ENCODE measurements at places on chromosomes 12 and 14.

GRCh38 chr12:103808239-103808880 is 32.7 kb downstream of the NT5DC3 start:
- no peak for DNase-seq

DNA sequence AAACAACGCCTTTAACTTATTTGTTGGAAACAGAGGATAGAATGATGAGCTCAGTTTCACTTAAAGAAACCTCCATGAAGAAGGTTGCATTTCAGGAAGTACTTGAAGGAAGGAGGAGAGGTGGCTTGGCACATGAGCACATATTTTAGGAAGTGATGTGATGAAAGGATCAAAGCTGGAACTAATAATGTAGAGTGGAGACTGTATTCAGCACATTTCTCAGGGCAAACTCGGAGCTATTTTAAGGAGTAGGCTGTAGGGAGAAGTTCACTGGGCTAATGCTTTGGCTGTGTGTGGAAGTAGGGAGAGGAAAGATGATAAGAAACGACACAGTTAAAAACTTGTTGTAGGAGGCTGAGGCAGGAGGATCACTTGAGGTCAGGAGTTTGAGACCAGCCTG is 272.8 kb downstream of the AKAP6 start:
- DNase-seq = no peak

GRCh38 chr14:72945356-72946027 is 19.2 kb downstream of the DCAF4 start:
- DNase-seq = no peak

GRCh38 chr12:80565271-80565670 is 121.2 kb downstream of the PTPRQ start:
- peak; percentile 4 for DNase-seq

GRCh38 chr14:35222872-35223466 is 69.2 kb upstream of the PSMA6 start:
- DNase-seq = no peak

DNA sequence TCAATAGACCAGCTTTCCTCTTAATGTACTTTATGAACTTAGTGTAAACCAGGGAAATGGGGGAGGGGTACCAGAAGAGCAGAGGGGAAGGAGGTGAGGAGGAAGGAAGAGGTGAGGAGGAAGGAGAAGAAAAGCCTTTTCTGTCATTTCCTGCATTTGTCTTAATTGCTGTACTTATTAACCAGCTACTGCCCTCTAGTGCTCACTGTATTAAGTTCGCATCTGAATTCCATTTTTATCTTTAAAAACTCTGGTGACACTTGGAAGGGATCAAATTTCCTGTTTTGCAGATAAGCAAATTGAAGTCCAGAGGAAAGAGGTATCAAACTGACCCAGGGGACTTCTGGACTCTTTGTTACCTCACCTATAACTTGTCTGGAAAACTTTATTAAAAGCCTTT is 22.2 kb downstream of the MANSC1 start:
- peak; percentile 77 for DNase-seq

DNA sequence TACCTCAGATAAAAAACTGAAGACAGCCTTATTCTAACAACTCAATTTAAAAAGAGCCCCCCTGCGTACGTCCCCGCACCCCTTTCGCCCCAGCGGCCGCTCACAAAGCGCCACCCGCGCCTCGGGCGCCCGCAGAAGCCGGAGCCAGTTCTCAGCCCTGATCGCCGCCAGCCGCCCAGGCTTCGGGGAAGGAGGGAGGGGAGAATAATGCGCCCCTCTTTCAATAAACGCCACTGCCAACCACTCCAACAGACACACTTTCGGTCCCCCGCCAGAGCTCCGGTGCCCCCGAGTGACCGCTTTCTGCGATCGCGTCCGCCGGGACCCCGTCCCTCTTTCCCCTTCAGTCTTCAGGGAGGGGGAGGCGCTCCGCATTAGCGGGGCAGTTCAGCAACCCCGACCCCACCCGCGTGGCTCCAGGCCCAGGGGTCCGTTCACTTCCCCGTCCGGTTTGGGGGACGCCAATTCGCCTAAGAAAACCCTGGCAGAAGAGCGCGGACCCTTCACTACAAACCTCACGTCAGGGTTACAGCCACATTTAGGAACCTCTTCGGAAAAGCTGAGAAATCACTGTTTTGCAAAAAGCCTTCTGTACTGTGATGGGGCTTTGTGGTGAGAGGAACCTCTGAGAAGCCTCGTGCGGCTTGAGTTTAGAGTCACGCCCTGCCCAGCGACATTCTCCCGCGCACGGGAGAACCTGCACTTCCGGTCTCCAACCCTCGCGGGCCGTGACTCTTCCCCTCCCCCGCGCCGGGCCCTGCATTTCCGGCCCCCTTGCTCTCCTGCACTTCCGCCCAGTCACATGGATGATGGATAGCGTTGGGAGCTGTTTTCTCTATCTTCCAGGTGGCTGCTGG is 18.7 kb downstream of the FOXG1 start:
- DNase-seq = no peak

GRCh38 chr12:12008232-12008850 is 62.4 kb upstream of the BCL2L14 start:
- peak; percentile 32 for DNase-seq

GRCh38 chr12:124338448-124338847 is 43.6 kb downstream of the RFLNA start:
- DNase-seq = no peak

DNA sequence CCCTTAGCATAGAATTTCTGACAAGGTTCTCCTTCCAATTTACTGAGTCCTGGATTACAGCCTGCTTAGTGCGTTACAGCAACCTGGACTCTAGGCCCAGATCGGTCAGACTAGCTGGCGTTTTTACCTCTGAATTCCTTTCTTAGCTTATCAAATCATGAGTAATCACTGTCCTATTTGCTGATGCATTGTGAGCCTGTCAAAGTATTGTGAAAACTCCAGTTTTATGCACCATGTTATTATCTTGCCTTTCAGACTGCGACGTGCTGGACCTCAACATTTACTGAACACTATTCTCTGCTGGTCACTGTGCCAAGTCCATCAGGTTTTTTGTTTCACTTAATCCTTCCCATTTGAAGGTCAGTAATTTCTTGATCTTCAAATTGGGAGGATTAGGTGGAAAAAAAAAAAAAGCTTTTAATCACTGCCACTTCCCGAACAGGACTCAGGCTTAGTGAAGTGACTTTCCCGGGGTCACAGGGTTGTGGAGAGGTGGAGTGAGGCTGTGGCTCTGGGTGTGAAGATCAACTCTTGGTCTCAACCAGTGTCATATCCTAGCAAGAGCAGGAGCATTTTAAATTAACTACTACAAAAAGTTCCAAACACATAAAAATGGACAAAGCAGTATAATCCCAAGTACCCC is 31.2 kb downstream of the FBXO21 start:
- no peak for DNase-seq

DNA sequence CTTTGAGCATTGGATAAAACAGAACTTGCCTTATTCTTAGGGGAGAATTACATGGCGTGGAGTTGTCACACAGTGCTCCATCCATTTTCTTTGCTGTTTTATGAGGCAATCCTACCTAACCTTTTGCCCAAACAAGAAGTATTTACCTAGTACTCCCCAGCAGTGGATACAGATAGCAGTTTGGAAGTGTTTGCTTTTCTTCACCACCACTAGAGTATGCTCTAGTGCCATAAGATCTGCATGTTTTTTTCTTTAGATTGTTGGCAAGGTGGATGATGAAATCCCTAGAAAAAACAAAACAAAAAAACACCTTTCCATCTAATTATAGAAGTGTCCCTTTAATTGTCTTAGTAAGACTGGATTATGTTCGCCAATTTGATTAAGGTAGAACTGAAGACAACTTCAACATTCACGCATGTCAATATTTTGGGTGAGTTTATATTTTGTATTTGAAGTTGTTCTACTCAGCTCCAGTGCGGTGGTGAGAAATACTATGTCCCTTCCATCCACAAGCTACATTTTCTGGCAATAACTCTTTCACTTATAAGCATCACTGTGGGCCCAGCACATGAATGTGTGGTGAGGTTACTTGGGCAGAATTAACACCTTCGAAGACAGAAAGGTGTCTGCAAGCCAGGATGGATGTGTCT is 23.6 kb upstream of the TMEM260 start:
- DNase-seq = no peak

DNA sequence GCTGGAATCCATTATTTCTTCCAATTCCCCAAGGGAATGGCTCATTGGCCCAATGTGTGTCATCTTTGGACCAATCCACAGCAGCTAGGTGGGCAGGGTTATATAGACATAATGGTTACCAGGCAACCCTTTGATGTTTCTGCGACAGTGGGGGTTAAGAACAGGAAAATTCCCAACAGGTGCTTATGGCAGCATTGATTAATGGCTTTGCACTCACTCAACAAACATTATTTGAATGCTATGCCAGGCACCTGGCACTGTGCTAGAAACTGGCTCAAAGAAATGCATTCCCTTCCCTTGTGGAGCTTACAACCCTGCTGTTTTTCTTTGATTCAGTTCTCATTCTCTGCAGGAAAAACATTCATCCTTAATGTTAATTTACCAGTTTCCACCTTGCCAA is 1221.0 kb downstream of the AACS start:
- DNase-seq = no peak

DNA sequence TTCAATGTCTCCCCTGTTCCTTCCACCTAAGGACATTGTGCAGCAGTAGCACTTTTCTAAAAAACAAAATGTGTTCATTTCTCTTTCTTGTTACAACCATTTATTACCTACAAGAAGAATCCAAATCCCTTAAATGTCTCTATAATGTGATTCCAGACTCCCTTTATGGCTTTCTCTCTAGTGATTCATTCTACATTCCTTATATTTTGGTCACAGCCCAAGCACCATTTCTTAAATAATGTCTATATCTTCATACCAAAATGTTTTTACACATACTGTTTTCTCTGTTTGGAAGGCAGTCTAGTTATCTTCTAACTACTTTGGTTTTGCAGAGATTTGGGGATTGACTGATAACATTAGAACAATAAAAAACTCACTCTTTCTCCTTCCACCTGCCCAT is 1037.3 kb upstream of the FLRT2 start:
- DNase-seq = no peak

DNA sequence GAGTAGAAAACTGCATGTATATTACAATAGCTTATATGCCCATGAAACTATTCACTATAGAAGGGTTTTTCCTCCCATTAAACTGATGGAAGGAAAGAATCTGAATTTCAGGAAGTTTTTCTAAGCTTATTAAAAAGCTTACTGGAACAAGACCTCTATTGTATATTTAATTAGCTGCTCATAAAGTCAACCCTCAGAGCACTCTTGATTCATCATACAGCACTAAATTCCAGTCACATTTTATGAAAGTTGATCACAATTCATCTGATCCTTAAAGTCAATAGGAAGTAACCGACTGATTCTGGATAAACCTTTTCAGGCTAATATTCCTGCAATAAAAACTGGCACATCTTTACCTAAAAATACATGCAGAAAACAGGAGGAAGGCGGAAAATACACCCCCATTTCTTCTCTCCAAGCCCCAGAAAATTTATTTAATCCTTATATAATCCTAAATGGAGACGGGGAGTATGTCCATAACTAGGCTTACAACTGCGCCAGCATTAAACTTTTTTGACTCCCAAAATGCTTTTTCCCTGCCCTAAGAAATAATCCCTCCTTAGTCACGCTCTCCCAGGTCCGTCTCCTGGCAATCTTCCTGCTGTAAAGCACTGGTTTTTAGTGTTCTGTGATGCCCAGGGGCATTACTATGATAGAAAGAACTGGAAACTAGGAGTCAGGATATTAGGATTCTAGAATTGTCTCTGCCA is 35.3 kb downstream of the DICER1 start:
- no peak for DNase-seq

- peak; percentile 97 for DNase-seq
These were observed 187.7 kb downstream of the PHETA1 start for GRCh38 chr12:111181143-111181726.

- peak; percentile 93 for DNase-seq
These were observed 20.5 kb upstream of the FAM181A start for GRCh38 chr14:93906341-93907329.

GRCh38 chr12:124518051-124518932 is 49.1 kb downstream of the NCOR2 start:
- peak; percentile 94 for DNase-seq

DNA sequence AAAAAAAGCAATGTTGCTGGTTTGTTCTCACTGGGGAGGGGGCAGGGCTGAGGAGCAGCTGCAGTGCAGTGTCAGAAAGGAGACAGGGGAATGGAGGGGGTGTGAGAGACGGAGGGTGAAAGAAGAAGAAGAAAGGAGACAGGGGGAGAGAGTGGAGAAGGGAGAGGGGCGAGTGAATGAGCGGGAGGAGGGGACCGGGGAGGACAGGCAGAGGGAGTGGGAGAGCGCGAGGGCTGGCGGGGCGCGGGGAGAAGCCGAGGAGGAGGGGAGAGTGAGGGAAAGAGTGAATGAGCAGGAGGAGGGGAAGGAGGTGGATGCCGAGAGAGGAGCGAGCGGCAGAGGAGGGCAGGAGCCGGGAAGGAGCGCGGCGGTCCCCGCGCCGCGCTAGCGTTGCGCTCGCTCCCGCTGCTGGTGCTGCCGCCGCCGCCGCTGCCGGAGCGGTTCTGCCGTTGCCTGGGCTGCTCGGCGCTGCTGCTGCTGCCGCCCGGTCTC is at the start of gene NOVA1:
TSS of gene NOVA1 (minus strand) at position 445 of the 492 bp plus-strand sequence. CDS start 597 bp downstream, outside the sequence.
- DNase-seq = no peak

- no peak for DNase-seq
These were observed 53.5 kb downstream of the CDC42BPB start for GRCh38 chr14:103003850-103004249.

DNA sequence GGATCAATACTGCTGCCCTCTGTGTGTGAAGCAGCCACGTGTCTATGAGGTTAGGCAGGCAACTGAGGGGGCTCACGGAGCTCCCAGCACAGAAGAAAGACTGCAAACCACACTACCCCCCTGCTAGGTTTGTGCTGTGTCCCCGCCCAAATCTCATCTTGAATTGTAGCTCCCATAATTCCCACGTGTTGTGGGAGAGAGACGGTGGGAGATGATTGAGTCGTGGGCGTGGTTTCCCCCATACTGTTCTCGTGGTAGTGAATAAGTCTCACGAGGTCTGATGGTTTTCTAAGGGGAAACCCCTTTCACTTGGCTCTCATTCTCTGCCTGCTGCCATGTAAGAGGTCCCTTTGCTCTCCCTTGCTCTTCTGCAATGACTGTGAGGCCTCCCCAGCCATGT is 68.6 kb downstream of the ACTN1 start:
- no peak for DNase-seq

GRCh38 chr14:61460718-61461611 is 139.6 kb downstream of the PRKCH start:
- no peak for DNase-seq

GRCh38 chr12:127334365-127334764 is 932.6 kb upstream of the TMEM132C start:
- DNase-seq = no peak

DNA sequence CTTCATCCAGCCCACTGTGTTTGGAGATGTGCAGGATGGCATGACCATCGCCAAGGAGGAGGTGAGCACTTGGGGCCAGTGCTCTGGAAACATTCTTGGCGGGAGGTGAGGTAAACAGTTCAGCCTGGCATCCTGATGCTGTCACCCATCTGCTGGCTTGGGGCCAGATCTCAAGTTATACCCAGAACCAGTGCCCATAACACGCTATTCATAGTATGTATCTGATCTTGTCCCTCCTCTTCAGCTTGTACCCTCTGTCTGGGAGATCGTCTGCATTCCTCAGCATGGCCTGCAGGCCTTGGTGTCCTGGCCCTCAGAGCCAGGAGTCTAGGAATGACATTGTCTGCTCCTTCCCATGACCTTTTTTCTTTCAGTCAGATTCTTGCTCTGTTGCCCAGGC is 31.4 kb downstream of the ALDH2 start:
- no peak for DNase-seq

- no peak for DNase-seq
These were observed 9.3 kb downstream of the DHRS2 start for GRCh38 chr14:23645504-23645811.

Data from NCI-H1694 (cell line).